Ammon's horn (tissue), 1 donor: ENCODE measurements at places on chromosomes 5 and 9.

- DNase-seq: no peak
These were observed 69.3 kb upstream of the IFNE start for GRCh38 chr9:21551401-21551800.

DNA sequence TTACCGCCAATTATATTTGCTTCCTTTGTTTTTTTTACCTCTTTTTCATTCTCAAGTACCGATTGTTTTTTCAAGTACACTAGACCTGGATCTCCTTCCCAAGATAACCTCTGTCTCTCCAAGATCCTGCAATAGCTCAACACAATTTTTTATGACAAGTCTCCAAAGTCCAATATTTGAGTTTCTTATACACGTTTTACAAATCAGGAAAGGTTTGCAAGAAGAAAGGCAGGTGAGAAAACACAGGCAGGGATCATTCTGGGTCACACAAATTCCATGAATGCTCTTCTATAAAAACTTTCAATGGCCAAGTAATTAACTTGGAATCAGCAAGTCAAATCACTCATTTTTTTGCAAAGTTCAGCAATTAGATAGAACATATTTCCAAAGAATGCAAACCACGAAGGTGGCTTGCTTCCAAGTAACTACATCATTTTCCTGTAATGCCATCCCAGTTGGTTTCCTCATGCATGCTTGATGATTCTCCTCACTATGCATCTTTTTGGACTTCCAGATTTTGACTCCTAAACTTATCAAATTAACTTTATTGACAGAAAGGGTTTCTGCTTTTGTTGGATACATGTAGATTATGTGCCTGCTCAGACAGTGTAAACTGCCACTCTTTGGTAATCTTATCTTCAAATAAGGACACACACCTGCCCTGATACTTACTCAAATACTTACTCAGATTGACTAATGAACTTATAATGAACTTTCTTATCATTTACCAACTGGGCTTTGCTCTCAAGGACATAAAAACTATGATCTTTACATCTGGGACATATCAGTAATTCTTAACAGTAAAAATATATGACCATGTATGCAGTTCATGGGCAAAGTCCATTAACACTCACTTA is 24.7 kb upstream of the IFNE start:
- DNase-seq: no peak

- peak; percentile 45 for DNase-seq
These were observed 220.2 kb upstream of the DMRT1 start for GRCh38 chr9:621201-621855.

- DNase-seq: no peak
These were observed 422 bp upstream of the TRIM32 start for GRCh38 chr9:116686693-116687073.

DNA sequence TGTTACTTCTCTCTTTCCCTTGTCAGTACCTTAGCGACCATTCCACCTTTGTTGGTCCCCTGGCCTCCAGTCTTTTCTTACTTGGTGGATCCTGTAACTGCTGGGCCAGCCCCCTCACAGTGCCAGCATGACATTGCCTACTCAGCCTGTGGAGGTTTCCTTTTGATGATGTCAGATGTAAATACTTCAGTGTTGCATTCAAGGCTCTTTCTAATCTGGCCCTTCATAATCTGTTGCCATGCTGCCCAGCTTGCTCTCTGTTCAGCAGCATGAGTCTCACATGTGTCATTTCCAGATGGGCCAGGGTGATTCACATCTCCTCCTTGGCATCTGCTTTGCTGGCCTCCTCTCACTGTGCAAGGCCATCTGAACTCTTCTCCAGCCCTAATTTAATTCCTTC is 57.1 kb downstream of the MAST4 start:
- DNase-seq: no peak

- DNase-seq: no peak
These were observed 27.7 kb downstream of the FUBP3 start for GRCh38 chr9:130606887-130607600.

- no peak for DNase-seq
These were observed 62.5 kb upstream of the RNF130 start for GRCh38 chr5:180133971-180134508.

GRCh38 chr5:65034029-65034812 is 265.5 kb downstream of the CWC27 start:
- peak; percentile 6 for DNase-seq

DNA sequence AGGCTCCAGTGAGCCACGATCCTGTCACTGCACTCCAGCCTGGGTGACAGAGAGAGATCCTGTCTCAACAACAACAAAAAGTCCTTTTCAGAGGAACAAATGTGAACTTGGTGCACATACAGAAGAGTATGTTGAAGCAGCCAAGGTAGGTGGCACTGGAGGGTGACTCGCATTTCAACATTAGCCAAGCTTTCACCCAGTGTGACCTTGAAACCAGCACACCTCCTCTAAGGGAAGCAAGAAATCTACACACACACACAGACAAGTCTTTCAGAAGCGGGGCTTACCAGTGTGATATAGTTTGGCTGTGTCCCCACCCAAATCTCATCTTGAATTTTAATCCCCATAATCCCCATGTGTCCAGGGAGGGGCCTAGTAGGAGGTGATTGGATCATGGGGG is 225.2 kb downstream of the SEMA5A start:
- no peak for DNase-seq

- DNase-seq: no peak
These were observed 624.9 kb upstream of the GRAMD2B start for GRCh38 chr5:125798307-125798706.

DNA sequence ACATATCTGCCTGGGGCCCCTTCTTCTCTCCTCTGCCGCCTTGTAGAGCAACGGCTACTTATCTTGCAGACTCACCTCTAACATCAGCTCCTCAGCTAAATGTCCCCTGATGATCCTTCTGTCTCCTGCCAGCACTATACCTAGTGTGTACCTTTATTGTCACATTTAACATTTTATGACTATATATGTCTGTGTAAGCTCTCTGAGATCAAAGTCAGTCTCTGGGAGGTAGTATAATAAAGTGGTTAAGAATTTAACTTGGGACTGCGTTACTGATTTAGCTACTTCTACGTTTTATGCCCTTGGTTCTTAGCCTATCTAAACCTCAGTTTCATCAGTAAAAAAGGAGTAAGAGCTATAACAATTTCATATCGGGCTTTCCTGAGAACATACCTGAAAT is 2.2 kb downstream of the TMED7 start:
- DNase-seq: no peak

DNA sequence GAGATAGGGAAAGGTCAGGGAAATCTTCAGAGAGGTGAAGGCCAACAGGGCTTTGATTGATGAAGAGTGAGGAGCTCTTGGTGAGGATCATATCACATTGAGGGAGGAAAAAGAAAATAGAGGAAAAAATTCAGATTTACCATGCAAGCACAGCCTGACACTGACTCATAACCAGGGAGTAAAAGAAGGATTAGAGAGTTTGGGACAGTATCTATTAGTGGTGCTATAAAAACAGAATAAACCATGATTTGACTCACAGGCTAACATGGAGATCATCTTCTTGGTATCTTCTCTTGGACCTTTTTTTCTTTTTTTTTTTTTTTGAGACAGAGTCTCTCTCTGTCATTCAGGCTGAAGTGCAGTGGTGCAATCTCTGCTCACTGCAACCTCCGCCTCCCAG is 44.4 kb downstream of the MUSK start:
- no peak for DNase-seq

DNA sequence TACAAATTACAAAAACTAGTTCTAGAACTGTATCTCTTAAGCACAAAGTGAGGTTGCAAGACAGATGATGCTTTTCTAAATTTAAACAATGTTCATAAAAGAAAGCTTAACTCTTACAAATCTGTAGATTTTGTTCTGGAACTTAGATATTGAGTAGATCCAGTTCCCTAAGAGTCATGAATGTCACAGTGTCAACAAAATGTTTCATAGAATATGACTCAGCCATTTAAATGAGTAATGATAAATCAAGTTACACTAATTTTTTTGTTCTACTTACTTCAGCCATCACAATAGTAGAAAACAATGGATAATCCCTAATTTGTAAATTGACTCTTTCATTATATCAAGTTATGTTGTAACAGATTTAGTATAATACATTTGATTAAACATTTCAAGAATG is 239.7 kb downstream of the MEF2C start:
- DNase-seq: no peak

DNA sequence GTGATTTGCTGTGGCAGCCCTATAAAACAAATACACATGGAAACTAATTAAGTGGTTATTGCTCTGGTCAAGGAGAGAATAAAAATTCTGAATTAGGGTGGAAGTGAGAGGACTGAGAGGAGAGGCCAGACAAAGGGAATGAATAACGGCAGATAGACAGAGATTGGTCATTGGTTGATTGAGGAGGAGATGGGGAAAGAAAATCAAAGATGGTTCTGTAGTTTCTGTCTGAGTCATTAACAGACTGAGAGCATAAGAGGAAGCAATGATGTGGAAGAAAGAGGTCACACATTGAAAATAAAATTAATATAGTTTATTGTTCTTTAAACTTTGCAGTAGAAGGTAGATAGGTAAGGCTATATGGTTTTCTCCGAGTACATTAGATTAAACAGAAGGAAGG is 469.8 kb downstream of the ACTL7B start:
- no peak for DNase-seq

DNA sequence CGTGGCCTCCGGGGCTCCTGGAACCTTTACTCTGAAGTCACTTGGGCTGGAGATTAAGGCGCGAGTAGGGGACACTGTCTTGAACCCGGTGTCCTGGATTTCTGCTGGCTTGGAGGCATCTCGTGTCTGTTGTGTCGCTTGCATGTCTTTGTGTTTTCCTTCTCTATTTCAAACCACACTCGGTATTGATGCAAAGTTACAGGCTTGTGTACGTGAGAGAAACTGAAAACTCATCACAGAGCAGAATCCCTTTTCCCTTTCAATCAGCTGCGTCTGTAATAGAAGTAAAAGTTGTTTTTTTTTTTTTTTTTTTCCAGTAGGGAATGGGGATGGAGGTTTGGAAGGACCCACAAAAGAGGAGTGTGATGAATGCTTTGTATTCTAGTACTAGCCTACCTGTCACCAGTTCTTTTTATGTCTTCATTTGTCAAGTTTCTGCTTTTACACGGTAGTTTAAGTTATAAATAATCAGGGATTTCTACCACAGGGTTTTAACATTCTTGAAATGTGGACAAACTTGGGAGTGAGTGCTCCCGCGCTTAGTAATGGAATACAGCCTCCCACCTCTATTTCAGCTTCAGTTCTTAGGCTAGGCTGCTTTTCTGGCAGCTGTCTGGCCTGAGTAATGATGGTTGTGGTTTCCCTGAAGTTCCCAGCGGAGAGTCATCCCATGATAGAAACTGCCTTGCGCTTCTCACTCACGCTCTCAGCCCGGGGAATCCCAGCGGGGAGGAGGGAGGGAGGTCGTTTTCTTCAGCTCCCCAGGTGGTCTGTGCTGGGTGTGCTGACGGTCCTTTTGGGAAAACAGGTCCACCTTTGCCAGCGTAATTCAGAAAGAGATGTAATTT is 763 bp downstream of the TJP2 start:
- peak; percentile 47 for DNase-seq

DNA sequence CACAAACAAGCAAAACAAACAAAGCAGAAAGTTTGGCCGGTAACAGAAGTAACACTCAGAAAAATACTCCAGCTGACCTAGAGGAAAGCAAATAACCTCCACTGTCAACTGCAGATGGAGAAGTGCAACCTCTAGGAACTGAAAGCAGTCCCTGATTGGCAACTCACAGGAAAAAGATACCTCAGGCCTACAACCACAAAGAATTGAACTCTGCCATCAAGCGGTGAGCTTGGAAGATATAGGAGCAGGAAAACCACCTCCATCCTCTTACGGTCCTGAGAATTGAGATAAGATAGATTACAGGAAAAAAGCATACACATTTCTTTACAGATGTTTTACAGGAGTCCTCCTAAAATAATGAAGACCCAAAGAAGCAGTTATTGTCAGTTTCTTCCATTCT is 184.5 kb downstream of the PDZD2 start:
- no peak for DNase-seq

DNA sequence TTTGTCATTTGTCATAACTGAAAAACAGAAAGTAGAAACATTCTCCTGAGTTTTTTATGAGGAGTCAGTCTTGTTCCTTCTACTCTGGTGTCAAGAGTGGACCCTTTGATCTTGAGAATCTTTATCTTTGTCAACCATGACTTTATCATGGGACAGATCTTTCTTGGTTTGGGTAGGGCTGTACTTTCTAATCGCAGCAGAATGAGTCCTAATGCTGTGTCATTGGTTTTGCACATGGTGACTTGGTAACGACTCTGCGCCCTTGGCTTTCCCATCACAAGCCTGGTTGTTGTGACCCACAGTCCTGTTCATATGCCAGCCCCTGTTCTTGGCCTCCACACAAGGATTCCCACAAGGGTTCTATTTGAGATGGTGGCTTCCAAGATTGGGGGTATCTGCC is 45.6 kb downstream of the AOPEP start:
- no peak for DNase-seq

- DNase-seq: no peak
These were observed 99.2 kb downstream of the SH3TC2 start for GRCh38 chr5:148963664-148964063.

DNA sequence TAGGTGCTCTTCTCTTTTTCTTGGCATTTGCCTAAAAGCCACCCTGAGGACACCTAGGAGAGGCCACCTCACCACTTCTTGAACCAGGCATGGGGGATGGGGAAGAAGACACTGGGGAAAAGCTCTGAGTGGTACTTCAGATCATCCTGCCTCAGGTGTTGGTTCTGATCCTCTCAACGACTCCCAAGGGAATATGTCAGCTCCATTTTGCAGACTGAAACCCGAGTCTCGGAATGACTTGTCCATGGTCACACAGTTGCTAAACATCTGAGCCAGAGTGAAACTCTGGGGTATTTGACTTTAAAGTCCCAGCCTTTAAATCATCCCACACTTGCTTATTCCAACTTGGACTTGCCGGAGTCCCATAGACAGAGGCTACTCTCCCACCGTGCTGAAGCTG is 120.6 kb upstream of the GABRP start:
- DNase-seq: no peak

- no peak for DNase-seq
These were observed 83.2 kb upstream of the ANKH start for GRCh38 chr5:14954616-14955343.

GRCh38 chr5:13946111-13946510 is 1.6 kb upstream of the DNAH5 start:
- DNase-seq: peak; percentile 59

DNA sequence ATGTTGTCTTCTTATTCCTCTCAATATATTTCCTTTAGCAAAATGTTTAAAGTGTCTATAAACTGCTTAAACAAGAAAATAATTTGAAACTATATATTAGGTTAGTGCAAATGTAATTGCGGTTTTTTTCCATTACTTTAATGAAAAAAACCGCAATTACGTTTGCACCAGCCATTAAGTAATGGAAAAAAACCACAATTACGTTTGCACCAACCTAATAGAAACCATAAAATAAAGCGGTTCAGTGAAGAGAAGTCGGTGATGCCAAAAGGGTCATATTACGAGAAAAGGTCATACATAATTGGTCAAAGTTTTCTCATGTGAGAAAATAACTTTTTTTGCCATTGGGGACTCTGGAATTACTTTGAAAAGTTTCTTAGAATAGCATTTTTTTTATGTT is 385.6 kb upstream of the ST8SIA4 start:
- DNase-seq: no peak

DNA sequence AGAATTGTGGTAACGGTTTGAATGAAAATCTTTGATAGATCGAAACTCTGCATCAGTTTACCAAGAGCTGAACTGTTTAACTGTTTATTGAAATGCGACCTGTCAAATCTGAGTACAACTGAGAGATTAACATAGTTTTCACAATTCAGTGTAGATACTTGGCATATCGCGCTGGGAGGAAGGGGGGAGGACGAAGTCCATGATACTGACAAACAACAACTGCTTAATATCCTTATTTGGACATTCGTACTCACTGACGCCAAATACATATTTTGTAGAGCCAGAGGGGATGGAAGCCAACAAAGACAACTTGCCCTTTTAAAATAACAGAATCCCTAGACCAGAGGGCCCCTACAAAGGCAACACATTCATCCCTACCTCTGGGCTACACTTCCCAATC is 93.2 kb downstream of the GLIS3 start:
- no peak for DNase-seq
